Stimulated activated CD4-positive, alpha-beta T cell treated with anti-CD3 and anti-CD28 coated beads, Interleukin-12 subunit alpha, Interleukin-12 subunit beta, amount 100 ng/mL, for 4 hours (primary cell): ENCODE measurements at places on chromosomes 12 and 14.

DNA sequence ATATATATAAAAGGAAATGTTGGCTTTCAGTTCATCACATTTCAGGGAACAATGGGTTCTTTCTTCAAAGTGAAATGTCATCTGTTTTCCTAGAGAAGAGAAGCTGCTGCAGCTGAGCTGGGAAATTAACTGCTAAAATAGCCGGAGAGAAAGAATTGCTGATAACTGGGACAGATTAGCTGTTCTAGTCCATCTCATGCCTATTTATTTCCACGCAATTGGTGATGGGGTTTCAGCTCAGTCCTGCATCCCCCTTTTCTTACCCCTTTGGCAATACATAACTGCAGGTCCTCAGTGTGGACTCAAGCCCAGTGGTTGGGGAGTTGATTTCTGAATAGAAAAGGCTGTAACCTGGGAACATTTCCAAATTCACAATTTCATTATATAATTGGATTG is 436.9 kb upstream of the TMEM132C start:
- no peak for DNase-seq

GRCh38 chr14:56805201-56805991 is 4.9 kb downstream of the OTX2 start:
- no peak for DNase-seq

DNA sequence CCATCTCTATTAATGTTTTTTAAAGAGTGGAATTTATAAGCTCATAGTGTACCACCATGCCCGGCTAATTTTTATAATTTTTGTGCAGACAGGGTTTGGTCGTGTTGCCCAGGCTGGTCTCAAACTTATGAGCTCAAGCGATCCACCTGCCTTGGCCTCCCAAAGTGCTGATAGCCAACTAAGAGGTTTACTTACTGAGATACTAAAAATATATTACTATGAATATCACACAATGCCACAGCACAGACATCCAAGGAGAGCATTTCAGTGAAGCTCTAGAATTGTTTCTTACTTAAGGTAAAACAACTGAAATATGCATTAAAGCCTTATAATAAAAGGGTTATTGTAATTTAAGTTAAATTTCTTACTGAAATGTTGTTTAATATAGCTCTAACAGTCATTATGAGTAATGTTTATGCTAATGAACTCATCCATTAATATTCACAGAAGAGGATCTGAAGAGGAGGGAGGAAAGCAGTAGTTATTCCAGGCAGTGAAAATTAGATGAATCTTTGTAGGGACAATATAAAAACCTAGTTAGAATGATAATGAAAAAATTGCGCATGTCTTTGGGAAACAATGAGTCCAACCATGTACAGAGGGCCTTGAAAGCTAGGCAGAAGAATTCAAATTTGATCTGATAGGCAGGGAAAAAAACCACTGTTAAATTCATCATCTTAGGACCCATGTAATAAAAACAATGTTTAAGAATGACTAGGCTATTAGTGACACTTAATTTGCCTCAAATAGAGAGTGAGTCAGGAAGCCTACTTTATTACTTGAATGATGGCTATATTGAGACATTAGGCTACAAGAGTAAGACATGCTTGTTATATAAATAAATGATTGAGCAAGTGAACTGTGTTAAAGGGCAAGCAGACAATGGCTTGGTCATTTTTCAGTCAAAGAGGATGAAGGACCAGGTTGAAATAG is 99.2 kb downstream of the SLC41A2 start:
- no peak for DNase-seq

DNA sequence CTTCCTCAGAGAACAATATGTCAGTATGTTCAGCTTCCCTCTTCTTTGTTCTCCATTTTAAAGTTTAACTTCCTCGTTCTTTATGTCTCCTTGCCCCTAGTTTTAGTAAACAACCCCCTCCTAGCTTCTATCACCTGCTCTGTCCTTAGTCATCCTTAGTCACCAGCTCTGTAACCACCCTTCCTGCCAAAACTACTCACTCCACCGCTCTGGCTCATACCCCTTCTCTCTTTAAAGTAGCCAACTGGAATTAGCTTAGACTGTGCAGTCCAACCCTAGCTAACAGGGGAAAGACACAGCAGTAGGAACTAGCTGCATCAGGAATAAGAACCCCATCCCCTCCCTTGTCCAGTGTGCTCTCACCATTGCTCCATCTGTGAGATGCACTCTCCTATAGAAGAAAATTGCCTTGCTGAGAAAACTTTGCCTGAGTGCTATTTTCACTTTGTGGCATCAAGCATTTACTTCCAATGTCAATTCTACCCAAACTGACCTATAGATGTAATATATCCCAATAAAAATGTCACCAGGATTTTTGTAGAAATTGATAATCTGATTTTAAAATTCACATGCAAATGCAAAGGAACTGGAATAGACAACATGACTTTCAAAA is 603.2 kb downstream of the C12orf50 start:
- DNase-seq, result no peak

- no peak for DNase-seq
These were observed 311.3 kb downstream of the C12orf75 start for GRCh38 chr12:105641749-105642148.
